ENCODE measurements at places on chromosomes 3 and 15. TPM values are rescaled to one million over a fixed set of nuclear protein-coding genes. Genes with fewer than 3 reads are reported as not detected.
A peak's percentile ranks its signal among the peaks of the same experiment; 100 is the strongest.

Gene P3H2
- total RNA-seq = 132 TPM

Gene AQP9
- not detected for total RNA-seq

Gene TMEM212
- not detected for total RNA-seq

Gene PLSCR4
- total RNA-seq = 43.4 TPM

Gene CEMIP
- 445 TPM for total RNA-seq

Gene MEIS2
- total RNA-seq = 79.9 TPM

Gene OXSR1
- total RNA-seq = 57.8 TPM

Gene NEDD4
- total RNA-seq = 23.9 TPM

Gene NTRK3
- total RNA-seq = not detected

Gene WDR6
- total RNA-seq = 211 TPM

Gene ITIH1
- total RNA-seq = not detected

Gene ARPP21
- 3.5 TPM for total RNA-seq

GRCh38 chr15:44194323-44195150 lies 534 bp downstream of the FRMD5 start:
- H3K27me3 ChIP-seq = peaks cover 82% of the 10 kb centered on the region
- H3K4me1 ChIP-seq = peaks cover 18% of the 10 kb centered on the region
- peak overlapping the region; percentile 79 for H3K4me3 ChIP-seq
- no peaks in the 10 kb centered on the region for H3K36me3 ChIP-seq
- DNase-seq = no peak
- no peak overlapping the region for H3K27ac ChIP-seq

DNA sequence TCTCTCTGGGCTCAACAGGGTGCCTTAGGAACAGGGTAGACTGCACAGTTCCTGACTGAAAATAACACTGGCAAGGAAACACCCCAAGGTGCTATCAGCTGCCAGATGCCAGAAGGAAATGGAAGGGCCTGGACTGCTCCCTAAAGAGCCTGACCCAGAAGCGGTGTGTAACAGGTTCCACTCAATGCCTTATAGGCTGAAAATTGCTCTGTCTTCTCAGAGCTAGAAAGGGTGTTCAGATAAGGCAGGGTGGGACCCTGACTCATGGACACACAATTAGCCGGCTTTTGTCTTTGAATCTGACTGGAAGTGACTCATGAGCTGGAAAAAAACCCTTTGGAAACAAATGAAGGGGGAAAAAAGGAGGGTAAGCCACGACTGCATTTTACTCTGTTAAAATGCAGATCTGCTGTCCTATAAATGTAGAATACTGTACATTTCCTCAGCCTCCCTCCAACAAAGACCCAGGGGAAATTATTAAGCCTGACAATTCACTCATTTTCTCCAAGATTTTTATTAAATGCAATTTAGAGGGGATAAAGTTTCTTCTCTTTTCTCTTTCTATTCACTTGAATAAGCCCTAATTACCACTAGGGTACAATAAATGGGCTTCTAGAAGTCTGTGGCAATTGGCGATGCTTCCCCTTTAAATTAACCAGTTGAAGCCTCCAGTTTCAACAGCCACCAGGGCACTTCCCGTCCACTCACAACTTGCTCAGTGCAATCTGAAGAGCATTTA lies 160.2 kb upstream of the TBL1XR1 start:
- H3K4me3 ChIP-seq = peak overlapping the region; percentile 38
- H3K27me3 ChIP-seq = no peaks in the 10 kb centered on the region
- DNase-seq = no peak
- H3K4me1 ChIP-seq = peaks cover 62% of the 10 kb centered on the region
- H3K27ac ChIP-seq = peak overlapping the region; percentile 94

DNA sequence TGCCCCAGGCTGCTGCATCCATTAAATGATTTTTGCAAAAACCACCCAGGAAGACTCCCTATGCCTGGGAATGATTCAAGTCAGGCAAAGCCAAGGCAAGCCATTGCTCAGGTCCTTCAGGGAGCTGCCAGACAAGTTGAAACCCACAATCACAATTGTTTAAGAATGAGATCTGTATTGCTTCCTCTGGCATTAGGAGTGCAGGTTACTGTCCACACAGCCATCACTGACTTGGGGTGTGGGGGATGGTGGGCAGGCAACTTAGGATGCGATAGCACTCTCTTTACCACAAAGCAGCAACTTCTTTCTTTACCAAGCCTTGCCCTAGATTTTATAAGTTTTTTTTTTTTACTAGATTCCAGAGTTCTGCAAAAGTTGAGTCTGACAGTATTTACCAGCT lies 15.0 kb upstream of the IL20RB start:
- H3K4me3 ChIP-seq = no peak overlapping the region
- no peak for DNase-seq
- H3K36me3 ChIP-seq = peaks cover 24% of the 10 kb centered on the region

GRCh38 chr3:135556174-135556573 lies 409.4 kb upstream of the PPP2R3A start:
- no peak overlapping the region for H3K4me3 ChIP-seq
- no peaks in the 10 kb centered on the region for H3K27me3 ChIP-seq
- DNase-seq = no peak
- H3K36me3 ChIP-seq = no peaks in the 10 kb centered on the region
- no peaks in the 10 kb centered on the region for H3K4me1 ChIP-seq
- no peak overlapping the region for H3K27ac ChIP-seq

DNA sequence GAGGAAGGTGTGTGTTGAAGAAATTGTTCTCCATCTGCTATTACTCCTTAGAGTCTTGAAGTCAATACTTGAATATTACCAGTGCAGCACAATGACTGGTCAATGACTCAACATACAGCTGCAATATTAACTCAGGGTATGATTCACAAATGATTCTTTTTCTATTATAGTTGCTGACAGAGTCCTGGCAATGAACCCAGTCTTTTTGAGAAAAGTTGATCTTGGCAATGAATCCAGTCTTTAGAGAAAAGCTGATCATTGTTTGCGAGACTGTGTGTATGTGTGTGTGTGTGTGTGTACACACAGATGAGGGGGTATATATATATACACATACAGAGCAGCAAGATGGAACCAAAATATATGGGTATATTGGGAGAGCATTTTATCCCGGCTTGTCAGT lies 315.1 kb downstream of the ZNF385D start:
- no peak for DNase-seq
- no peak overlapping the region for H3K4me3 ChIP-seq
- no peak overlapping the region for H3K27ac ChIP-seq
- no peaks in the 10 kb centered on the region for H3K36me3 ChIP-seq

GRCh38 chr3:10848261-10848660 lies 32.2 kb downstream of the SLC6A11 start:
- H3K27ac ChIP-seq = no peak overlapping the region
- no peak overlapping the region for H3K4me3 ChIP-seq
- no peaks in the 10 kb centered on the region for H3K36me3 ChIP-seq

DNA sequence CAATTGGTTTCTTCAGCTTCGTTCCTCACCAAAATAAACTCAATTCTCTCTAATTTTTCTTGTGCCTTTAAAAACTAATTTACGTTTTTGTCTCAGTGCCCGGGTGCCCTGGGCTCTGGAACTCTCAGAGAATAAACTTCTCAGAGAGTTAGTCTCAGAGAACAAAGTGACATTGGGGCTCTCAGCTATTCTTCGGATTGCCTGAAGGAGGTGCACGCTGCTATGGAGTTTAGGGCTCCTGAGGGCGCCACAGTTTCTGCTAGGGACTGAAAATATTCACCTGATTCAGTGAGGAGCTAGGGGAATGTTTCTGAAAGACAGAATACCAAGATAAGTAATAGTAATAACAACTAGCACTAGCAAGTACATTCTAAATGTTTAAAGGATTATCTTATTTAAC lies 22.7 kb downstream of the ZIC4 start:
- H3K27me3 ChIP-seq = peaks cover 9% of the 10 kb centered on the region
- H3K27ac ChIP-seq = no peak overlapping the region
- DNase-seq = peak; percentile 19
- no peak overlapping the region for H3K4me3 ChIP-seq

DNA sequence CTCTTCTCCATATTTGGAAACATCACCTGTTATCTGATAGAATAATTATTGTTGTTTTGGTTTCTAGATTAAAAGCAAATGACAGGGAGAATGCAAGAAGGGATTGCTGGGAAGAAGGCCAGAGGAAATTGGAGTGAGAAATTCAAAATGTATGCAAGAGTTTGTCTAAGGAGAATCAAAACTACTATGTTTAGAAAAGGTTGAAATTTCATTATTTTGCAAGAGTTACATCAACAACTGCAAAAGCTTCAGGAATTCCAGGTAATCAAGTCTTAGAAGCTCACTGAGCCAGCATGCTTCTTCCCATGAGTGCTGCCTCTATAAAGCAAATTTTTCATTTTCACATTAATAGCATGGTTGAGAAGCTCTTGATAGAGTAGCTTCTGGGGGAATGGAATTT lies 177.2 kb upstream of the GBE1 start:
- H3K27ac ChIP-seq = no peak overlapping the region
- no peak for DNase-seq
- no peak overlapping the region for H3K4me3 ChIP-seq

GRCh38 chr3:100087198-100087597 lies 27.1 kb downstream of the FILIP1L start:
- DNase-seq = no peak
- no peaks in the 10 kb centered on the region for H3K27me3 ChIP-seq
- H3K36me3 ChIP-seq = peaks cover 1% of the 10 kb centered on the region
- no peak overlapping the region for H3K4me3 ChIP-seq
- peaks cover 67% of the 10 kb centered on the region for H3K4me1 ChIP-seq
- H3K27ac ChIP-seq = peak overlapping the region; percentile 69

DNA sequence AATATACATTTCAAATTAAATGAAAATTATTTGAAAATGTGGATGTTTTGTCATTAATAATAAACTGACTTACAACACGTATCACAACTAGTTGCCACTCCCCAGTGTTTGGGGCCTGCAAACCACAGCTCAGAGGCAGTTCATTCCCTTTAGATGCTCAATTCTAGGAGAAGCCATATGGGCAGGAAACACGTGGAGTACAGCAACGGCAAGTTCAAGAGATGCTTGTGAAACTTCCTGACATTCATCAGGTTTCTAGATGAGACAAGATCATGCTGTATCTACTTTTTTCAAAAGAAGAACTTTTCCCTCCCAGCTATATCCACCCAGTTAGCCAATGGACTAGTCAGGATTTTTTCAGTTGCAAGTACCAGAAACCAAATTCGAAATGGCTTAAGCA lies 17.6 kb upstream of the PLA2G4D start:
- no peak overlapping the region for H3K4me3 ChIP-seq
- H3K4me1 ChIP-seq = no peaks in the 10 kb centered on the region
- peaks cover 68% of the 10 kb centered on the region for H3K27me3 ChIP-seq
- no peak overlapping the region for H3K27ac ChIP-seq

- no peak for DNase-seq
- no peak overlapping the region for H3K4me3 ChIP-seq
- no peak overlapping the region for H3K27ac ChIP-seq
- peaks cover 19% of the 10 kb centered on the region for H3K27me3 ChIP-seq
- H3K36me3 ChIP-seq = no peaks in the 10 kb centered on the region
Measured at GRCh38 chr3:195466251-195466650, 23.4 kb upstream of the ACAP2 start.

GRCh38 chr3:119343719-119344118 lies 49.5 kb downstream of the ARHGAP31 start:
- H3K27me3 ChIP-seq = no peaks in the 10 kb centered on the region
- H3K4me1 ChIP-seq = peaks cover 32% of the 10 kb centered on the region
- H3K36me3 ChIP-seq = peaks cover 4% of the 10 kb centered on the region

- H3K4me3 ChIP-seq = no peak overlapping the region
- H3K4me1 ChIP-seq = peaks cover 59% of the 10 kb centered on the region
- DNase-seq = peak; percentile 86
- H3K27ac ChIP-seq = peak overlapping the region; percentile 78
Measured at GRCh38 chr3:8482960-8483665, 18.5 kb upstream of the LMCD1 start.

- H3K27ac ChIP-seq = peak overlapping the region; percentile 76
- no peak for DNase-seq
- no peak overlapping the region for H3K4me3 ChIP-seq
- H3K4me1 ChIP-seq = peaks cover 22% of the 10 kb centered on the region
Measured at GRCh38 chr15:85785887-85786780, 8.6 kb downstream of the KLHL25 start.

GRCh38 chr15:90295270-90295648 lies 29.8 kb downstream of the NGRN start:
- H3K36me3 ChIP-seq = no peaks in the 10 kb centered on the region
- H3K4me3 ChIP-seq = no peak overlapping the region
